SK-N-SH (cell line): ENCODE measurements at places on chromosomes 11 and 22.

DNA sequence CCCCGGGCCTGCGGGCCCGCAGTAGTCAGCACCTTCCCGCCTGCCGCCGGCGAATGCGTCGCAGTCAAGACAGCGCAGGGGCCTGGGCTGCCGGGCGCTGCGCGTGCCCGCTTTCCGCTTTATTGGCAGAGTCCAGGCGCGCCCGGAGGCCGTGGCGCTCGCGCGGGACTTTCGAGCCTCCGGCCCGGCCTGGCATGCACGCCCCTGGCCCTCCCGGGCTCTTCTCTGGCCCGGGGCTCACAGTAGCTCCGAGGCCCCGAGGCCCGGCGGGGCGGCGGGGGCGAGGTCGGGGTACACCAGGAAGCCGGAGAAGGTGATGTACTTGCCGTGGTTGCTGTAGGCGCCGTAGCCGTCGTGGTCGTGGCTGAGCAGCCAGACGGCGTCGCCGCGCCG is 3.1 kb downstream of the FAM180B start:
- DNase-seq, result no peak

GRCh38 chr22:24146791-24147353 is 34.4 kb upstream of the SUSD2 start:
- peak; percentile 75 for DNase-seq

GRCh38 chr11:125701858-125702621 is 21.4 kb upstream of the ACRV1 start:
- DNase-seq, result no peak

DNA sequence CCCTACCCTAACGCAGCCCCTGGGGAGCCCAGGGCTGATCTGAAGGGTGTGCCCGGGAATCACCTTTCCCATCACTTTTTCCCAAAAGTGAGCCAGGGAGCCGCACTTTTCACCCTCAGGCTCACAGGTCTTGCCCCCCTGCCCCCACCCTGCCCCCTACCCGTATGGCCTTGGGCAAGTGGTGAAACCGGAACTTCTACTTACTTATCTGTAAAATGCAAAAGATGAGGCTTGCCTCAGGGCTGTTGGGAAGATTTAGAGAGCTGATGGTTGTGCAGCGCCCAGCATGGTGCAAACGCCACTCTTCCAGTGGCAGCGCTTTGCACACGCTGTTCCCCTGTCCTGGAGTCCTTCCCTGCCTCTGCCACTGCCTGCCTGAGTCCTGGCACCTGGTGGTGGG is 8.0 kb downstream of the SYT12 start:
- DNase-seq, result no peak

DNA sequence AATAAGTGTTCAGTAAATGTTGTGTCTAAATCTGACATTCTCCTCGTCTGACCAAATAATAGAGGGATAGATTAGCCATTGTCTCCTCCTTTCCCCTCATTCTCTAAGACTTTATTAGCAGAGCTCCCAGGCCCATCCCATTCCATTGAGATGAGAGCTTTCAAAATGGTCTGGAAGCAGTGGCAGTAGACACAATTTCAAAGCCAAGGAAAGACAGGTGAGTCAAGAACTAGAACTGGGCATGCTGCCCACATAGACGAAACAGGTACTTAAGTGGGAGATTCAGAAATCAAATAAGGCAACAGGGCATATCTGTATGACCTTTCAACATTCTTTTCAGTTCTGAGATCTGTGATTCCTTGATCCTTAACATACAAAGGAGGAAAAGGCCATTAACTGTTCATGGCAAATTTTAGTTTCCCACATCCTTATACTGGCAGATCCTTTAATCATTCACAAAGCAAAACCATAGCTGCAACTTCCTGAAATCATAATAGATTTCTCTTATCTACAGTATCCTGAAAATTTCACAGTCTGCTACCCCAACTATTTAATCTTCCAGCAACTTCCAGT is 96.6 kb upstream of the KCNA4 start:
- no peak for DNase-seq

- peak; percentile 63 for DNase-seq
Measured at GRCh38 chr11:124863137-124863825, 2.0 kb upstream of the ROBO3 start.

DNA sequence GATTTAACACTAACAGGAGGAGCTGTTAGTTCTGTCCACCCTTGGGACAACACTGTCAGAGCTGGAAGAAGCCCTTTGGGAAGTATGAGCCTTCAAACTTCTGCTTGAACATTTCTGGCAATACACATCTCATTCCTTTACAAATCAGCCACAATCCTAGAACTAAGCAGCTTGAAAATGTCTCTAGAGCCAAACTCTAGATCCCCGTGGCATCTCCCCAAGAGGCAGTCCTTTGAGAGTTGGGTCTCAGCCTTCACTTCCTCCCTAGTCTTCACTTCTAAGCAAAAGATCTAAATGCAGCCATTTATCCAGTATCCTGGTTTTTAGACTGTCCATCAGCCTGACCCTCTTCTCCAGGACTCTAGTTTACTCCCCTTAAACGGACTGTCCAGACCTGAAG is 26.9 kb downstream of the ARFGAP2 start:
- no peak for DNase-seq

DNA sequence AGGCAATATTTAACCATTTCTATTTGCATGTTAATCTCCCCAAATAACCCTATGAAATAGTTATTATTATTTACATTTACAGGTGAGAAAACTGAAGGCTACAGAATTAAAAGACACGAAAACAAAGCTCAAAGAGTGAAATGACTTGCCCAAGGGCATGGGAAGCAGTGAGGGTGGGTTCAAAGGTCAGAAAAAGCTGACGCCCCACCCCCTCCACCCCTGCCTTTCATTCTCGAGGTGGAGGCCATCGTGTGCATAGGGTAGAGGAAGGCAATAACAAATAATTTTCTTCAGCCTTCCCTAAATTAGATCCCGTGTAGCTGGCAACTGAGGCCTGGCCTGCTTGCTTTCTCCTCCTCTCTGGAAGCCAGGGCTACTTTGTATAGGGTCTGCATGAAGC is 56.1 kb upstream of the RBFOX2 start:
- DNase-seq, result no peak

DNA sequence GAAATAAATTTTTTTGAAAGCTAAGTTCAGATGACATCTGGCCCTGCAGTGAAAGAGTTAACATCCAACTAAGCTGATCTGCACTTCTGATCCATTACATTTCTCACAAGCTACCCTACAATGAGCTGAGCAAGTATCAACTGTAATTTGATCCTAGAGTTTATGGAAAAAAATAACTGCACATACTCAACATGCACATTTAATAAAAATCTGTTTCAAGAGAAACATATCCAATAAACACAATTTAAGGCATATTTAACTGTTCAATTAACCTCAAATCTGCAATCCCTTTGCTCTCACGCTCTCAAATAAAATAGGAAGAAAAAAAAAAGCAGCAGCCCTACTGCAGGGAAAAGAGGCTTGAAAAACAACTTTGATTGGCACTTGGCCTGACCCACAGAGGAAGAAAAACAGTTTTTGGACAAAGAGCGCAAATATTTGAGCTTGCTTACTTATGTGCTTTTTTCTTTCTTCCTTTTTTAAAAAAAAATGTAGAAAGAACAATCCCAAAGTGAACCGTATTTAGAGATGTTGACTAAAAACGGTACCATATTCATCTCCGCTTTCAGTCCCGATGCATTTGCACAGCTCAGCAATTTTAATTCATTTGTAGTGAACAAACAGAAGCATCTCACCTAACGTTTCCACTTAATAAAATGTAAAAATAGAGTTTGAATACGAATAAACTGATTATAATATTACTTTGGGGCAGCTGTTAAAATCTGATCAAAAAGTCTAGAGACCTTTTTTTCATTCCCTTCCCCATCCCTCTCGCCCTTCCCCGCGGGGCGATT is 1.6 kb downstream of the SESN3 start:
- no peak for DNase-seq

- no peak for DNase-seq
Measured at GRCh38 chr11:126488591-126489370, 133.3 kb downstream of the ST3GAL4 start.

DNA sequence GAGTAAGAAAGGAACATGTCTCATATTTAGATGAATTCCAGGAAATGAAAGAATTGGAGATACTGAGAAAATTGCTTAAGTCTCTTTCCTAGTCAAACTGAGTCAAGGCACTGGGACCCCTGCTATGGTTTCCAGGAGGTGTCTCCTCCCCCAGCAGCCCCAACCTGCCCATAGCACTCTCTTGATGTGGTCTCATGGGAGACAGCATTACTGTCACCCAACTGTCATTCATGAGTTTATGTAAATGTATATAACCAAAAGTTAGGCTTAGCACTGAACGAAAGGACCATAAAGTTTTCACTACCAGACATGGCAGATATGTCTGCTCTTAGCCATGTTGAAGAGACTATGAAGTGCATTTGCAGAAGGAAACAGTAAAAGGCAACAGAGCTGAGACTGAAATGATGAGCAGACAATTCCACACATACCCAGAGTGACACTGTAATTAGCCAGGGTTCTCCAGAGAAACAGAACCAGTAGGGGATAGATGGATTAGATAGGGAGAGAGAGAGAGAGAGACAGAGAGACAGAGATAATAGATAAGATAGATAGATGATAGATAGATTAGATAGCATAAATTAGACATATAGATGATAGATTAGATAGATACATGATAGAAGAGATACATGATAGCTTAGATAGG is 328.1 kb downstream of the BRD1 start:
- no peak for DNase-seq

- no peak for DNase-seq
Measured at GRCh38 chr11:104165014-104165413, 1.1 kb upstream of the PDGFD start.

DNA sequence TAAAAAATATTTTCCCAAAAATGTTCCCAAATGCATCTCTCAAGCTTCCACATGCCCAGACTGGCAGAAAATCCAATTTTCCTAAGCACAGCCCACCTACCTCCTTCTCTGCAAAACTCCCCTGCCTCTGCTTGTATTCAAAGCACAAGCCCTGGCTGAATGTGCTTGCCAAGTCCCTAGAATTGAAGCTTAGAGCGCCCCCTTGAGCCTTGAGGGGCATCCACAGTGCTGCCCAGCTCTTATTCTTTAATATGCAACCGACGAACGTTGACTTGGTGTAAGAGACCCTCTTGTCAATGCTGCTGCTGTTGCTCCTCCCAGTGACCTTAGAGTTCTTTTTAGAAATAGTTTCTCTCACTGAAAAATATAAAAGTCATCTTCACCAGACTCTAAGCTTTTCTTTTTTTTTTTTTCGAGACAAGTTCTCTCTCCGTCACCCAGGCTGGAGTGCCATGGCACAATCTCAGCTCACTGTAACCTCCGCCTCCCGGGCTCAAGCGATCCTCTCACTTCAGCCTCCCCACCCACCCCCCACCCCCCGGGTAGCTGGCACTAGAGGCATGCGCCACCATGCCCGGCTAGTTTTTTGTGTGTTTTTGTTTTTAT is 63.5 kb upstream of the CAPRIN1 start:
- peak; percentile 85 for DNase-seq

DNA sequence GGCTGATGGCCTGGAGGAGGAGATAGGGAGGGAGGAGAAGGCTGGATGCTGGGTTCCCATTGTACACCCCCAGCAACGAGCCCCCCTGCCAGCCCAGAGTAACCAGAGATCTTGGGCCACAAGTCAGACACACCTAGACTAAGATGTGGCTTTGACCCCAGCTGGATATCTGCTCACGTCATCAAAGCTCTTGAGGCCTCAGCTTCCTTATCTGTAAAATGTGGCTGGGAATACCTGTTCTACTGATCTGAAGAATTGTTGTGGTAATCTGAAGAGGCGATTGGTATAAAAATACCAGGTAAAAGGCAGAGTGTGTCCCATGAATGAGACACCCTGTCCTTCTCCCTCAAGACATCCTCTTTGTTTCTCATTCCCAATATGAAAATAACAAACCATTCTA is 280.0 kb downstream of the ST3GAL4 start:
- no peak for DNase-seq

- no peak for DNase-seq
Measured at GRCh38 chr11:75069473-75069872, 27.2 kb downstream of the OR2AT4 start.

- peak; percentile 75 for DNase-seq
Measured at GRCh38 chr22:45212306-45212709, 28.4 kb downstream of the KIAA0930 start.

DNA sequence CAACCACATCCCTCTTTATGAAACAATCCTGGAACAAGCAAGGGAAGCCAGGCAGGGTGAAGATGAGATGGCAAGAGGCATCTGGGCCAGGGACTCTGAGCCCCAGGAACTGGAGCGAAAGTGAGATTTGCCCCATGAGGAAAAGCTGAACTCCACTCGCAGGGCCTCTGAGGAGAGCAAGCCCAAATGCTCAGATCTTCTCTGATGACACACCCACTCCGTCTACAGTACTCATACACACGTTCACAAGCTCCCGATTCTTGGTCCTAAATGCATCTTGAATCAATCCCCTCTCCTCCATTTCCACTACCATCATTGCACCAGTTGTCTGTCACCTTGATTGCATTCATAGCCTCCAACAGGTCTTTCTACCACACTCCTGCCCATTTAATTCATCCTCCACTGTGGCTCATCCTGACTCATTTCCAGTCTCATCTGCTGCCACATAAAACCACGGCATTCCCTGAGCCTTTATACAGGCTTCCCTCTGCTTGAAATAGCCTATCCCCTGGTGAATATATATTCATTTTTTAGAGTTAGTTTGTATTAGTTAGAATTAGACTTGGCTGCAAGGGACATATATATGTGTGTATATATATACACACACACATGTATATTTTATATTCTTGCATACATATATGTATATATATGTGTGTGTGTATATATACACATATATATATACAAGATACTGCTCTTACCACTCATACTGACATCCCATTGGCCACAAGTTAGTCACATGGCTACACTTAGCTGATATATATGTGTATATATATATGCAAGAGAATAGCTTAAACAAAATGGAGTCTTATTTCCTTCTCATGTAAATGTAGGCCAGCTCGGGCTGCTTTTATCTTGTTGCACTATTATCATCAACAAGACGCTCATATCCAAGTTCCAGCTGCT is 1.4 kb upstream of the APOA5 start:
- no peak for DNase-seq

DNA sequence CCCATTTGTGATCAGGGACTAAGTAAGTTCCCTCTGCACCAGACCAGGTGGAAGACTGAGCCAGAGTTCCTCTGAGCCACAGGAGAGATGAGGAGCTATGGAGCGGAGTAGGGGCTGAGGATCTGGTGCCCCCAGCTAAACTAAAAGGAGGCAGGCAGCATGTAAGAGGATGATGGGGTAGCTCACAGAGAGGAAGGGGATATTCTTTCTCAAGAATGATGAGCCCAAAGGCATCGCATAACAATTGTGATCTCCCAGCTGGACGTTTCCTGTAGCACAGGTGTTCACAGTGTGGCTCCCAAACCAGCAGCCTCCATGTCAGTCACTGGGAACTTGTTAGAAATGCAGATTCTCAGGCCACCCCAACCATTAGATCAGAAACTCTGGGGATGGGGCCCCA is 24.4 kb downstream of the ADAMTS8 start:
- no peak for DNase-seq

GRCh38 chr11:91373497-91373896 is 851.1 kb upstream of the FAT3 start:
- DNase-seq, result no peak

DNA sequence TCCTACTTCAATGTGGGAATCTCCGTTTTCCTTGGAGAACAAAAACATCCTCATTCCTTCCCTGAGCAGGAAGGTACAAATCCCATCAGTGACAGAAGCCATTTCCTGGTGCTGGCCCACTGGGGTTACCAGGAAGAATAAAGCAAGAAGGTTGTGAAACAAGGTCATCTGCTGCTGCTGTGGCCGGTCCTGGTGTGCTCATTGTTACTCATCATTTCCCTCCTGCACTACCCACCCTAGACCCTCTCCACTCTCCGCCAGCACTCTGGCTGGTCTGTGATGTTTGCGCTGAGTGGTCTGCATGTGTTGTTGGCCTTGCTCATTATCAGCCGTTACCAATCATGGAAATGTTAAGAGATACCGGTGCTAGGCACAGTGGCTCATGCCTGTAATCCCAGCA is 37.0 kb downstream of the OSBP2 start:
- no peak for DNase-seq
